T-helper 2 cell (primary cell): ENCODE measurements at places on chromosomes 12 and 14.

GRCh38 chr12:104653730-104654664 lies 197.2 kb downstream of the CHST11 start:
- DNase-seq: no peak

GRCh38 chr12:4031703-4032291 lies 158.6 kb upstream of the PARP11 start:
- DNase-seq: no peak

- DNase-seq: no peak
Observed at GRCh38 chr14:74953686-74954085, 1.7 kb downstream of the PGF start.

GRCh38 chr12:131836193-131836592 lies 8.0 kb downstream of the MMP17 start:
- DNase-seq: no peak

DNA sequence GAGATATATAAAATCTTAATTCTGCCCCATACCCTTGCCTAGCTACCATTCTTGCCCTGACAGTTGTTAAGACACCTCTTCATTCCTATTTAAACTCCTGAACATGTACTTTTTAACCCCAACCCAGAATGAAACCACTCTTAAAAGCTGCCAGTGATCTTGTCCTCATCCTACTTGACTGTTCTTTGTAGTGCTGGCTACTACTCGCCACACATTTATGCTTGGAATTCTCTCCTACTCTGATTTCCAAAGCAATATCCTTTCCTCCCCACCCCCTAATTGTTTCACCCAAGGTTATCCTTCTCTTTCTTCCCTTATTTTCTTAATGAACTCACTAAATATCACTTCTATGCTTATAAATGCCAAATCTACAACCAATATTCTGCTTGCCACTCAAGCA lies 4.1 kb downstream of the NFYB start:
- no peak for DNase-seq

GRCh38 chr12:25984759-25985158 lies 26.3 kb downstream of the RASSF8 start:
- DNase-seq: no peak
